AML-193 (cell line): ENCODE measurements at places on chromosomes 1 and 21.

DNA sequence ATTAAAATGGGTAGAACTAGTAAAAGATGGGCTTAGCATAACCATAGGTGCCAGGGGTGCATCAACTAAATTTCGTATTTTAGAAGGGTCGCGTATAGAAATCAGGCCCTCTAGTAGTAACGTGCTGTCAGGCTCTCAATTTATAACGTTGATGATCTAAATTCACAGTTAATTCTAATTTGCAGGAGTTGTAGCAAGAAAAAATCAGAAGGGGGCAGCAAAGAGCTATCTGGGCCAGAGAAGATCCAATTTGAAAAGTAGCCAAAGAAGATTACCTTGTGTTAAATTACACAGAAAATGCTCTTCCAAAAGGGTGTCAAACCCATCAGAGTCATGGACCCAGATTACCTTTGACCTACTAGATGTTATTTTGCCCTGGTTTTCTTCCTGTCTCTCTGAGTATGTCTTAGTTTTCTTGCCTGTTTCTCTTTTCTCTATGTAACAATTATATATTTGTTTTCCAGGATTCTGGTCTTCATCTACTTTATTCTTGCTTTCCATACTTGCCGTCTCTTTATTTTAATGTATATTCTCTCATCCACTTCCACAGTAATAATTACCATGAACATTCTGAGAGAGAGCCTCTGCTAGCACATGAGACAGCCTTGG is 1030.9 kb downstream of the AMY1C start:
- peak; percentile 16 for DNase-seq

GRCh38 chr1:217747156-217747769 is 116.1 kb downstream of the SPATA17 start:
- peak; percentile 29 for DNase-seq

- DNase-seq = no peak
Observed at GRCh38 chr1:243559575-243560162, 290.4 kb downstream of the AKT3 start.

- no peak for DNase-seq
Observed at GRCh38 chr1:239107676-239108075, 278.7 kb upstream of the CHRM3 start.

DNA sequence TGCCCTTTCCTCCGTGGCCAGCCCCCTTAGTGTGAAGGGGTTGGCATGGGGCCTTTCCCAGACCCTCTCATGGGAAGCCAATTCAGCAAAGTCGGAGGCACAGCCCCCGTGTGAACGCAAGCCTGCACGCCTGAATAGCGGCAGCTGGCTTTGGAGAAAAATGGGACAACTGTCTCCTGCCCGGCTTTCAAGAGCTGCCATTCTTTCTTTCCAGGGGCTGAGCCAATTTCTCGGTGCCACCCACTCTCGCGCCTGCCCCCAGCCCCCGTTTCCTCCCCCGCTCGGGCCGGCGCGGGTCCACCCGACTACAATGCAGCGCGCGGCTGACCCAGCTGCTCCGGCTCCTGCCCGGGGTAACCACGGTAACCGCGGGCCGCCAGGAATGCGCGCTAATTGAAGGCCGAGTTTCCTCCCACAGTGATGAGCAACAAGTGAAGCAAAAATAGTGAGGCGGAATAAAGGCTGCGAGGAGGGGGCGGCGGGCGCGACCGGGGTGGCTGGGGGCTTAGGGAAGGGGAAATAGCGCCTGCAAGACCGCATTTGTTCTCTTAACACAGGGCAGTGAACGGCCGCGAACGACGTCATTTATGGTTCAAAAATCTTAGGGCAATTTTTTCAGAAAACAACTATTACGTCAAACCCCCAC is 27.8 kb downstream of the ILDR2 start:
- no peak for DNase-seq

DNA sequence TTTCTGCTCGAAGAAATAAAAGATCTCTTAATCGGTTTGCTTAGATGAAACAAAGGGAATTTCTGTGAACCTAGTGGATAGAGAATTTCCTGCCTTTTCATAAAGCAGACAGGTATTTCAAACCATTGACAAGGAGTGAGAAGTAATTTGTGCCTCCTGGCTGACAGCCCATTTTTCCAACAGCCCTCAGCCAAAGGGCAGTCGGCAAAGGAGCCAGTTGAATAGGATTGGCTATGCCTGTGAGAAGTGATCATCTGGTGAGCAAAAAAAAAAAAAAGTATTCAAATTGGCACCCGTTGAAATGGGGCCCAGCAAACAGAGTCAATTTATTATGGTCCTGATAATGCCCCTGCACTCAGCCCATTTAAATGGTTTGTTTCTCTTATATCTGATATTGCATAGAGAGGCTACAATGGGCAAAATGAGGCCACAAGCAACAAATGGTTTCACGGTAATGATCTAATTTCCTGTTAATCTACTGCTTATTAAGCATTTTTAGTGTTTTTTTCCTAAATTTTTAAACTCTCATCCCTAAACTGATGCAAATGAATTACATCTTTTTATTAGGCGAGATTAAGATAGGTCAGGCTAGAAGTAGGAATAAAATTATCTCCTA is 477.5 kb downstream of the NUF2 start:
- no peak for DNase-seq

DNA sequence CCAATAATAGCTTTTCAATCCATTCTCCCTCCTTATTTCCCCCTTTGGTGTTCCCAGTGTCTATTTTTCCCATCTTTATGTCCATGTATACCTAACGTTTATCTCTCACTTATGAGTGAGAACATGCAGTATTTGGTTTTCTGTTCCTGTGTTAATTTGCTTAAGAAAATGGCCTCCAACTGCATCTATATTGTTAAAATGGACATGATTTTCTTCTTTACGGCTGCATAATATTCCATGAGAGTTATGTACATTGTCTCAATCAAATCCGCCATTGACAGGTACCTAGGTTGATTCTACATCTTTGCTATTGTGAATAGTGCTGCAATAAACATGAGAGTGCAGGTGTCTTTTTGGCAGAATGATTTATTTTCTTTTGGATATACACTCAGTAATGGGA is 126.7 kb downstream of the CTH start:
- DNase-seq = no peak

- no peak for DNase-seq
Observed at GRCh38 chr1:244183037-244183436, 132.0 kb downstream of the ZBTB18 start.

GRCh38 chr1:222876182-222876581 is 61.3 kb downstream of the DISP1 start:
- no peak for DNase-seq

DNA sequence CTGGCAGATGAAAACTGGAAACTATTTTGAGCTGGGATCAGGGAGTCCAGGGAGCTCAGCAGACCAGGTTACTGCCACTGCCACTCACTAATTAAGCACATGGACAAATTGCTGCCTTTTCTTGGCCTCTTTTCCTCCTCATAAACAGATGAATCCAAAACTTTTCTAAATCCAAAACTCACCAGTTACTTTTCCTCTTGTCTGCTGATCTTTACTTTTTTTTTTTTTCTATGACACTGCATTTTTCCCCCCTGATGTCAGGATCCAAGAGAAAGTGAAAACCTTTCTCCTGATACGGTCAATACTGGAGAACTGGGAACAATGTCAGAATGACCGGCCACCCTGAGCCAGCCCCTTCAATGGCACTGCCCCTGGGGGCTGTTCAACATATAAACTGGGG is 405.8 kb downstream of the DUSP10 start:
- no peak for DNase-seq

DNA sequence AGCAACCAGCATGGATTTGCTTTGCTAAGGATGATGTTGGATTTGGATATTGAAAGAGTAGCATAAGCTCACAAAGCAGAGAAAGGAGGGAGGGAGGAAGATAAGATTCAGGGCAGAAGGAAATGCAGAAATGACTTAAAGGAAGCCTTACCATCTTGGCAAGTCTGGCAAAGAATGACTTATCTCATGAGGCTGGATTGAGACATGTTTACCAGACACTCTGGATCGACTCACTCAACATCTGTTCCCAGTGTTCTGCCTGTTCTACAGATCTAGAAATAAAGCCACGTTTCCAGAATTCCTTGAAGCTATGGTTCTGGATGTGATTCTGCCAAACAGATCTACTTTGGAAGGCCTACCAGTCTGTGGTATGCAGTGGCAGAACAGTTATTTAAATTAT is 38.8 kb upstream of the CTBS start:
- DNase-seq = no peak

GRCh38 chr1:167761400-167761799 is 39.6 kb downstream of the MPZL1 start:
- DNase-seq = peak; percentile 57

- no peak for DNase-seq
Observed at GRCh38 chr1:43858324-43858723, 75.3 kb upstream of the ARTN start.

- no peak for DNase-seq
Observed at GRCh38 chr1:17789926-17790325, 34.8 kb downstream of the ACTL8 start.

DNA sequence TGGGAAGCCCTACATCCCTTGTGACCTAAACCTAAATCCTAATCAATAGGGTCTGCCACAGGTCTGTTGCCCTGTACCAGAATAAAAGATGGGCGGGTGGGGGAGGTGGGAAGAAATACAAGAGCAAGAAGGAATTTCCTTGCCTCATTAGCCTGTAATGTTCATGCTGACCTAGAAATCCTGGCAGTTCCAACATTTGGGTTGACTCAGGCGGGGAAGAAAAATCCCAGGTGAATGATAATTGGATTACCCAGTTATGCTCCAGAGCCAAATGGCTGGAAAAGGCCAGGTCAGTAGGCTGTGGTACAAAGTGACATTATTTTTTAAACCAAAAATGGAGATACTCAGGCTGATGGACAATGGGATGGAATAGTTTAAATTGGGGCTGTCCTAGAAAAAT is 27.3 kb upstream of the A3GALT2 start:
- no peak for DNase-seq
